ENCODE measurements at places on chromosomes 5 and 9.
A peak's percentile ranks its signal among the peaks of the same experiment; 100 is the strongest.

GRCh38 chr9:21711504-21711903 lies 90.9 kb upstream of the MTAP start:
- DNase-seq, result peak; percentile 99

DNA sequence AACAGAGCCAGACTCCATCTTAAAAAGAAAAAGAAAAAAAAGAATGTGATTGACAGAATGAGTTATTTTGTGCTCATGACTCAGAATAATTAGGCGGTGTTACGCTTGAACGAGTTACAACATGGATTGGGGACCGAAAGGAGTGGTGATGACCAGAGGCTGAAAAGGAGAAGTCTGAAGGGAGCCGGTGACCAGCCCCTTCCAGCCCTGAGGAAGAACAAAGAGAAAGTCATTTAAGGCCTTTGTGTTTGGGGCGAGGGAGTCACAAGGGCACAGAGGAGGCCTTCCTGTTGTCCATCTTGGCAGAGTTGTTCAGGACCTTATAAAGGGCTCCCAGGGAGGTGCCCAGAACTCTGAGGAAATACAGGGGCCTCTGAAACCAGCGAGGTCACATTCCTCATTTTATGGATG lies 131.6 kb downstream of the GOLPH3 start:
- peak; percentile 85 for DNase-seq

GRCh38 chr5:54882101-54882500 lies 103.3 kb downstream of the ESM1 start:
- peak; percentile 96 for DNase-seq

DNA sequence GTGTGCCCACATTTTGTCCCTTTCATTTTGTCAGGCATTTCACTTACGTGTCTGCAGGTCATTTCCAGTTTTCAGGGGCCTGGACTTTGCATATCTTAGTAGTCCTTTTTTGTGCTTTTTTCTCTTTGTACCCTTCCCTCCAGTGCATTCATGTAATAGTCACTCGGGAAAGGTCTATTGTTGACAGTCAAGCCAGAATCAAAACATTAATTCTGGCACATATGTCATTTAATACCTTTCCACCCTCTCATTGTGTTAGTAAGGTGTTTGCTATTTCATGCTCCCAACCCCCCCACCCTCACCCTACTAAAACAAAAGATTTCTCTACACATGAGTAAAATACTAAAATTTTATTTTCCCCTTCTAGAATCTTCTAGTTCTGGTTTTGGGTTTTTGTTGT lies 42.7 kb downstream of the UGCG start:
- peak; percentile 41 for DNase-seq

GRCh38 chr9:111854799-111855198 lies 41.8 kb upstream of the UGCG start:
- peak; percentile 53 for DNase-seq

GRCh38 chr5:43619380-43619779 lies 16.4 kb downstream of the NNT start:
- DNase-seq, result no peak

- DNase-seq, result no peak
Measured at GRCh38 chr9:135107581-135108235, 20.2 kb downstream of the OLFM1 start.

GRCh38 chr5:175816348-175816747 lies 55.0 kb upstream of the CPLX2 start:
- DNase-seq, result no peak
